ENCODE measurements at places on chromosomes 13 and 19.

GRCh38 chr19:41219924-41220567, 1.0 kb downstream of the AXL start:
- peak; percentile 80 for DNase-seq

DNA sequence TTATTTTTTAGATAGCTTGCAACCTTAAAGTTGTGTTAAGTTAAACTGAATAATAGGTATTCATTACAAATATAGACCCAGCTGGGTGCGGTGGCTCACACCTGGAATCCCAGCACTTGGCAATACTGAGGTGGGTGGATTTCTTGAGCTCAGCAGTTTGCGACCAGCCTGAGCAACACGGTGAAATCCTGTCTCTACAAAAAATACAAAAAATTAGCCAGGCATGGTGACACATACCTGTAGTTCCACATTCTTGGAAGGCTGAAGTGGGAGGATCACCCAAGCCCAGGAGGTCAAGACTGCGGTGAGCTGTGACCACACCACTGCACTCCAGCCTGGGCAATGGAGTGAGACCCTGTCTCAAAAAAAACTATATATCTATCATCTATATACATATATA, 386.5 kb downstream of the PCDH17 start:
- DNase-seq: no peak

GRCh38 chr19:46283771-46284170, 13.1 kb upstream of the HIF3A start:
- no peak for DNase-seq

DNA sequence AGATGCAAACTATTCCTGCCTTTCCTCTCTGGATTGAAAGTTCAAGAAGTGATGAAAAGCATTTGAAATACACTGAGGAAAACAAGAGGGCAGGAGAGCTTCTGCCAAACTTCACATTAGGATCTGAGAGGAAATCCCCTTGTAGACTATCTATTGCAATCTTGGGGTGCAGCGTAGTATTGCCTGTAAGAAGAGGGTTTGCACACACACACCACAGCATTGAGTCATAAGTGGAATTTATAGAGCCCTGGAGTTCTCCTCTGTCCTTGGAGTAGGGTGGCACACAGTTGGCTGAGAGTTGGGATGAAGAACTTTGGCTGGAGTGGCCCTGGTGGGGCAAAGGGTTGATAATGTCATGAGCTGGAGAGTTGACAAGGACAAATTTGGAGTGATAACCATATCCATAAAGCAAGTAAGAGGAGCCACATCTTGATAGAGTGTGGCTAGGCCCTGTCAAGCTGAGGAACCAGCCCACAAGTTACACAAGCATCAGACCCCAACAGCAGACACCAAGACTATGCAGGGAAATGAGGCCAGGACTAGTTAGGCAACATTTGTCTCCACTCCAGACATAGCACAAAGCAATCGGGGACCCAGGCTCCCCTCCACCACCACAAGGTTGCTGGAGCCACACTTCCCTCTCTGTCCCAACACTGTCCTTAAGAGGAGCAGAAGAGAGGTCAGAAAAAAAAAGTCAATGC, 520.9 kb downstream of the KLF5 start:
- DNase-seq: no peak

DNA sequence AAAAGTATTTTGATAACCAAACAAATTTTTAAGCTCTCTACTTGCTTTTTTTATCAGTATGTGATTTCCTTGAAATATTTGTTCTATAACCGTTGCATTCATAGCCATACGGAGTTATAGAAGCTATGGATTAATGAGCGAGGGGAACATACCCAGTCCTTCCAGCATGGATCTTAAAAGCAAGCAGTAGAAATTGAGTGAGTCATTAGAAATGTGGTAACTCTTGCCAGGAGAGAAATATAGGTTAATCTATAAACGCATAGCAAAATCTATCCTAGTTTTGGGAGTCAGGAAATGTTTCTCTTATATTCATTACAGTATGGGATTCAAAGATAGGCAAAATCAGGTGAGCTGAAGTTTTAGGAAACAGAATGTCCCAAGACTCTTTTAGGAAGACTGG, 507.4 kb downstream of the DACH1 start:
- no peak for DNase-seq

- no peak for DNase-seq
Observed at GRCh38 chr19:8167985-8168384, 18.6 kb upstream of the FBN3 start.
